ENCODE measurements at places on chromosomes 1 and 21. TPM values are rescaled to one million over a fixed set of nuclear protein-coding genes. Genes with fewer than 3 reads are reported as not detected.

The PLA2G5 gene
- 1.8 TPM for polyA plus RNA-seq

The ARHGAP30 gene
- polyA plus RNA-seq = 4.6 TPM

The UBR4 gene
- polyA plus RNA-seq = 41.9 TPM

The HEYL gene
- 1.0 TPM for polyA plus RNA-seq

The CFHR5 gene
- polyA plus RNA-seq = not detected

The GSTM3 gene
- 83.8 TPM for polyA plus RNA-seq

The GPR153 gene
- polyA plus RNA-seq = 2.6 TPM
